ENCODE measurements at places on chromosomes 2 and 18. TPM values are rescaled to one million over a fixed set of nuclear protein-coding genes. Genes with fewer than 3 reads are reported as not detected.

The SRD5A2 gene
- total RNA-seq = not detected

- DNase-seq = no peak
These were observed 360.9 kb upstream of the ACVR2A start for GRCh38 chr2:147483911-147484310.

DNA sequence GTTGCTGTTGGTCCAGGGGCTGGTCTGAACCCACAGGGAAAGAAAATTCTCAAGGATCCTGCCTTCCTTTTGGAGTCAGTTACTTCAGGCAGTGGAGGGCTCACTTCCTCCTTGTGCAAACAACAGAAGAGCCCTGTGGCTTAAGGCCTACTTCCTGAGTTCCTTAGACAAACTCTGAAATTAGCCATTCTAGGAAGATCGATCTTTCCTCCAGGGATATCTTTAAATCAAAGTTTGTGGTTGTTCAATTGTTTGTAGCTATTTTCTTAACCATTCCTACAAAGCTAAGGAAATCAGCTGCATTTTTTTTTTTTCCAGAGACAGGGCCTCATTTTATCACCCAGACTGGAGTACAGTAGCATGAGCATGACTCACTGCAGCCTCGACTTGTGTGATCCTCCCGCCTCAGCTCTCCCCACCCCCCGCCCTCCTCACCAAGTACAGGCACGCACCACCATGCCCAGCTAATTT is 156.0 kb downstream of the TANC1 start:
- no peak for DNase-seq

DNA sequence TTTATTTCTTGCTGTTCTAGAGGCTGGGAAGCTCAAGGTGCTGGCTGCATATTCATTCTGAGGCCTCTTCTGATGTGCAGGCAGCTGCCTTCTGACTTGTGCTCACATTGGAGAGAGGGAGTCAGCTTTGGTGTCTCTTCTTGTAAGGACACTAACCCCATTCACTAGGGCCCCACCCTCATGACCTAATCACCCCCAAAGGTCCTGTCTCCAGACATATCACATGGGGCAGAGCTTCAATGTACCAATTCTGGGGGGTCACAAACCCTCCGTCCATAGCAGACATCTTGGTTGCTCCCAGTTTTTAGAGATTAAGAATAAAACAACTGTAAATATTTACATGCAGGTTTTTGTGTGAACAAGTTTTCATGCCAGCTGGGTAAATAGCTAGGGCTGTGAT is 109.1 kb downstream of the RTP5 start:
- no peak for DNase-seq

The COLEC12 gene
- total RNA-seq = not detected

GRCh38 chr2:106280722-106281446 is 86.8 kb upstream of the UXS1 start:
- DNase-seq = no peak

- no peak for DNase-seq
These were observed 34.2 kb upstream of the GPC1 start for GRCh38 chr2:240401308-240401707.

DNA sequence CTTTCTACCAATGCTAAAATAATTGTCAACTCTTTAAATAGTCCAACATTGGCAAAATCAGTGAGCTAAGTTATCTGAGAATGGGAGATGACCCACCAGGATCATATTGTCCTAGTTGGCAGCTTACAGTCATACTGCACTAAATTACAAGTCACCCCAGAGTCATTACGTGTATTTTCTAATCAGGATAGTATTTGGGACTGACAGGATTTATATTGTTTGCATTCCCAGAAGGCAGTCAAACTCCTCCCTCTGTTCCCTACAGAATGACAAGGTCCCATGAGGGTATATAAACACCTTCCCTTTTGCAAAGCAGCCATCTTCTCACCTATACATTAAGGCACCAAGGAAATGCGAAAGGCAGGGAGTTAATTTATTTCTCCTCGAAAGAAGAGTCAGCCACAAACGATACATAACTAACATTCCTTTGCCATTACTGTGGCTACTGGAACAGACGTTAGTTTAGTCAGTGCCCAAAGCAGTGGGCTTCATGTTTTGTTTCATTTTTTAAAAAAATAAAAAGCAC is 125.3 kb downstream of the ANTXR1 start:
- DNase-seq = no peak

- no peak for DNase-seq
These were observed 200.9 kb downstream of the SETBP1 start for GRCh38 chr18:44881461-44882162.

DNA sequence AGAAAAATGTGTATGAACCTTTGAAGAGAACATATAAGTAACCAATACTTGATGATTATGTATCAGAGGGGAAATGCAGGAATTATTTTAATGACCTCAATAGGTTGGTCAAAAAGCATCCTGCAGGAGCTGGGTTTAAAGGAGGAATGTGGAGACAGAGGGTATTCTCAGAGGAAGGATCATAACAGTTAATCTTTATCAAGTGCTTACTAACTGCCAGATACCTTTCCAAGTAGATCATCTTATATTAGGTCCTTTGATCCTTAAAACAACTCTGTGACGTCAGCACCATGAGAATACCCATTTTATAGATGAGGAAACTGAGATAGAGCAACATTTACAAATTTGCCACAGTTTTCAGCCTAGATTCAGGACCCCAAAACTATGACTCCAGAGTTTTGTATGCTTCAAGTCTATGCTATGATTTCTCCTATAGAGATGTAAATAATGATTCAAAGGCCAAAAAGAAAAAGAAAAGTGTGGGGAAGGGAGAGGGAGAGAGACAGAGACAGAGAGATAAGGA is 3.0 kb downstream of the RFTN2 start:
- DNase-seq = no peak

DNA sequence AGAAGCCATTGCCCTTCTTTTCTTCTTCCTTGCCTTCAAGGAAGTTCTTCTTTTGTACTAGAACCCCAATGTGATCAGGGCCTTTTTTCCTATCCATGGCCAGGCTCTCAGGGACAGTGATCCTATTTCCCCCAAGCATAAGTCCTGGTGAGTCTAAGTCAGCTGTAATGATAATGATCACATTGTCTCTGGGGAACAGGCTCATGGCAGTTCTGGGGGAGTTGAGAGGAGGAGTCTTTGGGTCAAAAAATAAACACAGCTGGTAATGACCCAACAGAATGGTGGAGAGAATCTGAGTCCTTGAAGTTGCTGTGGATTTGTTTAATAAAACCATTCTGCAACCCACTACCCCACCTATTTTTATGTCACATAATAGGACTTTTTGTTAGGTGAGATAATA is 96.6 kb downstream of the SOCS6 start:
- no peak for DNase-seq

- peak; percentile 94 for DNase-seq
These were observed at the start of gene VAPA for GRCh38 chr18:9913526-9914333. VAPA (plus strand) TSS chr18:9914016; CDS start chr18:9914257, 241 bp downstream.

The HS1BP3 gene
- total RNA-seq = 10.5 TPM

- peak; percentile 68 for DNase-seq
These were observed 29.2 kb downstream of the UNC50 start for GRCh38 chr2:98637401-98638147.

DNA sequence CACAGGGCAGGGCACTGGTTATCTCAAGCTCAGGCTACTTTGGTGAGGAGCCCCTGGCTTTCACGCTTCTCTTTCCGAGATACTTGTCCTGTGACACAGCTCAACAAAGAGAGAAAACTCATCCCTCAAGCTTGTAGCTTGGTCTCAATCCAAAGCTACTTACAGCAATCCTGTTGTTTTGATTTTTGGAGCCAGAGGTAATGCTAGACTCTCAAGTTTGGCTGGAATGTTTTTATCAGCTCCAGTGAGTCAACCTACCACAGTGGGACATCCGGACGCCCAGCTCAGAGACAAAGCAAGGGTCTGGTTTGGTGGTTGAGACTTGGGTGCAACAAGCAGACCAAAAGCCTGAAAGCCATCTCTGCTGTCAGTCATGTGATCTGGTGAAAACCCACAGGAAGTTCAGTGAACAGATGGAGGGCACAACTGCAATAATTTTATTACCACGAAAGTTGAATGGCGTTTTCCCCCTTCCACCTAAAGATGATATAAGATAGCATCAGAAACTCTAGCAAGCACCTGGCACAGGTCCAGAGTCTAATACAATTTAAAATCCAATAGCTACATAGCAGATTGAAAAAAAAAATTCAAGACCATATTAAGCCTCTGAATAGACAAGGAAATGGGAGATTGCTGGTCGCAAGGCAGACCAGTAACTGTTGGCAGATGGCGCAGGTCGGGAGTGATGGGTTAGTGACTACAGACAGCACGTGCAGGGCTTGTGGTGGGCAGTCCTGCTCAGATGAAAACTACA is 102.3 kb upstream of the SMAD7 start:
- peak; percentile 74 for DNase-seq

GRCh38 chr2:27211241-27211942 is 449 bp upstream of the ATRAID start:
- DNase-seq = no peak

DNA sequence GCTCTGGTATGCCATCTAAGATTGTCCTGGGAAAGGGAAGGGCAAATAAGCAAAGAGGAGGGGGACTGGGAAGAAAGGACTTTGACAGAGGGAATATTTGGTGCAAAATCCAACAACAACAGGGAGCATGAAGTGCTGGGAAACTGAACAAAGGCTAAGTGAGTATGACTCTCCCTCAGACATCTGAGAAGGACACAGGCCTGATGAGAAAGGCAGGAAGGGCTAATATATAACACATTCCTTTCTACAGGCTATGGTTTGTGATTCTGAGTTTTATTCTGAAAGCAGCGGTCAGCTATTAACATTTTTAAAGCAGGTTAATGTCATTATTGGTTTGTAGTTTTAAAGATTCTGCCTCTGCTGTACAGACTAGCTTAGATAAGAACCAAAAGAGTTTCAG is 1579.5 kb downstream of the LRP1B start:
- DNase-seq = no peak

GRCh38 chr2:200159357-200159707 is 147.2 kb upstream of the SPATS2L start:
- DNase-seq = no peak

The PLGLB1 gene
- total RNA-seq = 3.7 TPM

Data from activated CD8-positive, alpha-beta T cell treated with anti-CD3 and anti-CD28 coated beads, Interleukin-2, amount 10 ng/mL, durations not matched to agents 7 days and 5 days (primary cell).